SK-N-DZ (cell line): ENCODE measurements at places on chromosomes 7 and 10.

DNA sequence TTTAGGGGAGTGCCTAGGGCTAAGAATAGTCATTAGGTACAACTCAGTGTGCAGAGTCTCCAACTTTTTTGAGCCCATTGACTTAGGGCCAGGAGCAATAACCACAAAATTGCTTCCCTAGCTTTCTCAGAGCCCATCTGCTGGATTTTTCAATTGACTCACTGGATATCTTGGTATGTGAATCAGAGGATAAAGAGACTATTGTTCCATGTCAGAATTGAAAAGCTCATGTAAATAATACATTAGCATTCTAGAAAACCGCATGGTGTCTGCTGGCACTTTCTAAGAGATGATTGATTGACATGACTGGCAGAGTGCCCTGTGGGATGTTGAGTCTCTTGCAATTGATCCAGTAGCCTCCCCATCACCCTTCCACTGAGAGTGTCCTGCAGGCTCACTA, 246.2 kb downstream of the CCDC7 start:
- DNase-seq: no peak

- DNase-seq: peak; percentile 94
Observed at GRCh38 chr7:76294344-76295024, 8.0 kb upstream of the HSPB1 start.

DNA sequence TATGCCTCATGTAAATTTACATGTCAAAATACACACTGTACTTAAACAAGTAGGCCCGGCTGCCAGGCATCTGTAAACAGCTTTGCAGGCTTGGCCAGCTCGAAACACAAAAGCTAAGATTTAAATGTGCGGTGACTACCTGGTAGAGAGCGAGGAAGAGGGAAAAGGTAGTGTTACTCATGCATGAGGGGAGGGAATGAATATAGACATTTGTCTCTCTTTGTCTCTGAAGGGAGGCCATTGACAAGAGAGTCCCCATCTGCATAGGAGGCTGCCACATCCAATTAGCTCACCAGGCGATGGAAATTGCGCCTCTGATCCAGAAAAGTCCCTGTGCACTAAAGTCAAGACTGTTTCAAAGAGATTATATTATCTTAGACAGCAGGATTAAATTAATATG, 535.8 kb downstream of the PTPRN2 start:
- DNase-seq: no peak

GRCh38 chr7:35728412-35729060, 33.6 kb upstream of the HERPUD2 start:
- DNase-seq: peak; percentile 84

DNA sequence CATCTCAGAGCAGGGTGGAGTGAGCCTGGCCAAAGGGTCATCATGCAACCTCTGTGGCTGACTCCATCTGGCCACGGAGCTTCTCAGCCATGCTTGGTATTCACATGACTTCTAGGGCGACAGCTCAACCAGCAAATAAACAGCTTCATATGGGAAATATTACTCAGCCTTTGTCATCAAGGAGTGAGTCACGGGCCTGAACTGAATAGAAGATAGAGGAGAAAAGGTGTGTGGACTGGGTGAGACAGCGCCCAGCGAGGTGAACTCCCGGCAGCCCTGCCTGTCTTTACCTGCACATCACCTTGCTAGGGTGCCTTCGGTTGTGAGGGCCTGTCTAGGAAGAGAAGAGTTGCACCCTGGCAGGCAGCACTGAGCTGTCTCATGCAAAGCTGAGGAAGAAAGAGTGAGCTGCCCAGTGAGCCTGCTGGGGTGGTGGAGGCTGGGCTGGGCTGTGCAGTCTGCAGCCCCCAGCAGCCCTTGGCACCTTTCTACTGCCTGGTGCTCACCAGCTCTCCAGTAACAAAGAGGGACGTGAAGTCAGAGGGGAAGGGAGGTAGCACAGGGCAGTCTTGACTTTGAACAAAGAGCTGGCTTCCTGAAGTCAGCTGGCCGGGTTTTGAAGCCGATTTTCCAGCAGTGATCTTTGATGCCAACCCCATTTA, 114.2 kb downstream of the EGFR start:
- DNase-seq: no peak

DNA sequence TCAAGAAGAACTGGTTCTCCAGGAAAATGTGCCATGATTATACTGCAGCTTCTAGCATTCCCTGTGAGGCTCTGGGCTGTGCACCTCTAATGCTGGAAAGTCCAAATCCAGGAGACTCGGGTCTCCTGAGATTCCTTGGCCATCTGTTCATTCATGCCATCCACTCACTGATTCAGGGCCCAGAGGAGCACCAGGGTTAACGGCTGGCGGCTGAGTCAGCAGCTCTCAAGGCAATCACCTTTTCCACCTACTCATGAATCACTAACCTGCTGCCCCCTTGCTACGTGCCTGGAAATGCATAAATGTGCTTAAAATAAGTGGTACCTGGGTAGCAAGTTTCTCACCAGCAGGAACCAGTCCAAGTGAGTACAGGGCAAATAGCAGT, 132.7 kb downstream of the KCNMA1 start:
- DNase-seq: no peak

DNA sequence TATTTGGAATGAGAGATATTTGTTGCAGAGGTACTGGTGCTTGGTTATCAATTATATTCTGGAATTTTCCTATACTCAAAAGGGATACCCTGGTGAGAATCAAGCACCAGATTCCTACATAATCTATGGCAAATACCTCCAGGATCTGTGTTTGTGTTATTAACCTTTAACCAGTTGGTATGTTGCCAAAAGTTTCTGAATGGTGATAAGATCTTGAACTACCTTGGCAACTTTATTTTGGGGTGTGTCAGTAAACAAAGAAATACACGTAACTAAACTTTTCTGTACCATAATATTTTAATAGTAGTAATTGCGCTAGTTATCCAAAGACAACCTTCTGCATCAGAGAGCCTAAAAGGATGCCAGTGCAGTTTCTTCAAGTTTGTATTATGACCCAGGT, 13.4 kb downstream of the SCIN start:
- DNase-seq: no peak

DNA sequence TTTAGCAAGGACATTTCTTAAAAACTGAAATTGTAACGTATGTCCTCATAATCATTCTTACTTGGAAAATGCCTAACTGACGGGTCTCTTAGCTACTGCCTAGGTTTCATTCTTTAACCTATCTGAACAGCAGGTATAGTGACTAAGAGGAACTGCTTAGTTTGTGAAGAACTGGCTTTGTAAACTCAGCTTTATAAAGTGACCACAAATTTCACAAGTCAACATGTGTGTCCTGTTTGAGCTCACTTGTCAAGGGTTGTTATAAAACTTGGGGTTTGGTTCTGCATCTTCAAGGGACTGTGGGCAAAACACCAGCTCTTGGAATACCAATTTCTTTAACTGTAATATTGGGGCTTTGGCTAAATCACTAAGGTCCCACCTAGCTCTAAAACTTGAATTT, 32.2 kb downstream of the MRPS33 start:
- no peak for DNase-seq

DNA sequence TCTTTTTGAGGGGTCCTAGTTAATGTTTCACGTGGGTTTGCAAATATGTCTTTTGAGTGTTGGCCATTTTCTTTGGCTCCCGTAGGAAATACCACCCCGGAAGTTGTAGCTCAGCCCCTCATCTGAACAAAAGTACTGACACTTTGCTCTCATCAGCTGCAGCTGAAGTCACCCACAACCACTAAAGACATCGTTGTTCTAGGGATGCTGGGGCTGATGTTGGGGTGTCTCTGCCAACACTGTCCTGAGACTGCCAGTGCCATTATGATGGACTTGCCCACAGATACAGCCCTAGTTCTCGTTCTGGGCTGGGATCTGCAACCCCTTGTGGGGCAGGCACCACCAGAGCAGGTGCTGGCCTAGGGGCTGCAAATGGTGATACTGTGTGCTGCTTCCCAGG, 82.6 kb upstream of the ARHGAP21 start:
- no peak for DNase-seq

DNA sequence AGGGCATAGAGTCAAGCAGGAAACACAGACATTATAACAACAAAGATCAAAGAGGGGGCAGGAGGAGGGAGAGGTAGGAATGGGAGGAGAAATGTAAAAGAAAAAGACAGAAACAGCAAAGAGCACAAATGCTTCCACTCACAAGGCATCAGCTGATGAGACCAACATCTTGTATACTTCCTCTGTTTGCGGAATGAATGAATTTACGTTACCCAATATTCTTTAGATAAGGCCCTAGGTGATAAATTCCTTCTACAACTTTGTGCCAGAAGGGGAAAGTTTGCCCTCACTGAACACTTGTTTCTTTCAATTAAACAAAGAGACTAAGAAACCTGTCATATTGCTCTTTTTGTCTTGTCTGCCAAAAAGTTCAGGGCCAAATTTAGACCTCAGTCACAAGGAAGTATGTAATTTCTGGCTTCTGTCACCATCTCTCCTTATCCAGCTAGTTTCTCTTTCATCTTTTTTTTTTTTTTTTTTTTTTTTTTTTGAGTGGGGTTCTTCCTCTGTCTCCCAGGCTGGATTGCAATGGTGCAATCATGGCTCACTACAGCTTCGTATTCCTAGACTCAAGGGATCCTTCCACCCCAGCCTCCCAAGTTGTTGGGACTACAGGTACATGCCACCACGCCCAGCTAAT, 116.4 kb upstream of the NANOS1 start:
- no peak for DNase-seq

DNA sequence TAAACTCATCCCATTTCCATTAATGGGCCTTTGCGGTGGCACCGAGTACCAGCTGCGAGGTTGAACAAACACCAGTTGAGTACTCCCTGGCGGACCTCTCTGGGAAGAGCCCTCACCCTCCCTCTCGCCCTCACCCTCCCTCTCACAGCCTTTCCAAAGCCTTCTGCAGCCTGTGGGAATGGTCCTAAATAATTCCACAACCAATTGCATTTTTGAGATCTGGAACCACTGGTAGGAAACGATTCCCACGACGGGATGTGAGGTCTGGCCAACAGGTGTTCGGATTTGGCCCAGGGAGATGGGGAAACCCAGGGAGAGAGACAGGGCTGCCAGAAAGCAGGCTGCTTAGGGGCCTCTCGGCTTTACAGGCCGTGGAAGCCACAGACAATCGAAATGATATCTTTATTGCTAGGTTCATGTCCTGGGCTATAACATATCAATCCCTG, 5.3 kb downstream of the PTF1A start:
- DNase-seq: no peak

- no peak for DNase-seq
Observed at GRCh38 chr7:30654296-30655090, 27.8 kb downstream of the CRHR2 start.

DNA sequence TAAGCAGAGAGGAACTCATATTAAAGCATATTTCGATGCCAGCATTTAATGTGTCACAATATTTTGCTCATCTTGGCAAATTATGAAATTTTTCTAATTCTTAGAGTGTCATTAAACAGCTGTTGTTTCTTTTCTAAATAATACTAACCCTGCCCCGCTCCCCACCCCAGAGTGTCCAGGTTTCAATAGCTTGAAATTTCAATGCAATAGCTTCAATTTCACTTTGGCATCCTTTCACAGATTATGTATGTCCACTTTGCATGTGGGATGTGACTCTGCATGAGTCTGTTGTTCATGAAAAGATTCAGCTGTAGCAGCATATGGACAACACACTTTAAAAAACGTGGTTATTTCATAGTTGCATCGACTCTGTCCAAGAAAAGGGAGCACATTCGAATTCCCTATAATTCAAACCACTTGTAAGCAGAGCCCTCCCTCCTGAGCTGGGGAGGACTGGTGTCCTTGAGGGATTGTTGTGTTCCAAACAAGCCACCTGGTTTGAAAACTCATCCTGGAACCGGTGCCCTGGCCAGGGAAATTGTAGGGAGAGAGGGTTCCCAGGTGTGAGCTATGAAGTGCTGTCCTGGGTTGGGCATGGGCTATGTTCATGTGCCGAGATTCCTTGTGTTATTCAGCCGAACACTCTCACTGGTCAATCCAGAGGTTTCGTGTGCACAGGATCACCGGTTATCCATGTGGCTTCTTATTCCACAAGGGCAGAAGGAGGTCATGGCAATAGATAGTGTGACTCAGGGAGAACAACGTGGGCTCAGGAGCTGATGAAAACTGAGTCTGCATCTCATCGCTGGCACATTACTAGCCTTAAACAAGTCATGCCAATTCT, 64.6 kb upstream of the CREB5 start:
- DNase-seq: no peak

- DNase-seq: no peak
Observed at GRCh38 chr10:71719042-71719441, 536 bp downstream of the C10orf105 start.

DNA sequence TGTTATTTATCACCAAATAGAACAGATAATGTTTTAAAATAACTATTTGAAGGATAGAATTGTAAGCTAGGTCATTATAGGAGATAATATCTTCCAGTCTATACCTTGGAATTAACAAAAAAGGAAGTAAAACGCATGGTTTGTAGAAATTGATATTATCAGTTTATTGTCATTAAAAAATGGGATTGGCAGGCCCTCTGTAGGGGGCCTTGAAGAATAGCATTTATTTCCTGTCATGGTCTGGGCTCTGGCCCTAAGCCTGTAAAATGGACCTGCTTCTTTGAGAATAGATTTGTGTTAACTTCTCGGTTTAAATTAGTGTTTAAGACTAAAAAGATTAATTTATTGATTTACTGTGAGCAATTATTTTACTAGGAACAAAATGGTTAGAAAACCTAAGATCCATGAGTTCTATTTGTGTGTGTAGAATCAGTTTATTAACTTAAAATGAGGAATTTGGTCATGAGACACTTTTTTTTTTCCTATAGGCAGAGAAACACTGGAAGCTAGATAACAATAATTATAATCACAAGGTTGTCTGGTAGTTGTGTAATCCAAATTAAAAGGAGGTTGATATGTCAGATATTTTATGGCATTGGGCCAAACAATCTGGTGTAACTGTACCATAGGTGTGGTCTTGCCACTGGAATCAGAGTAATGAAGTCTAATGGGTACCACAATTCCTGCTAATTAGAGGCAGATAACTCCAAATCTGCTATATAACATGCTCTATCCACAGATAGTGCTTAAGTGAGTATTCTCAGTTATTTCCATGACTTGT, 197.4 kb upstream of the FOXP2 start:
- DNase-seq: no peak

DNA sequence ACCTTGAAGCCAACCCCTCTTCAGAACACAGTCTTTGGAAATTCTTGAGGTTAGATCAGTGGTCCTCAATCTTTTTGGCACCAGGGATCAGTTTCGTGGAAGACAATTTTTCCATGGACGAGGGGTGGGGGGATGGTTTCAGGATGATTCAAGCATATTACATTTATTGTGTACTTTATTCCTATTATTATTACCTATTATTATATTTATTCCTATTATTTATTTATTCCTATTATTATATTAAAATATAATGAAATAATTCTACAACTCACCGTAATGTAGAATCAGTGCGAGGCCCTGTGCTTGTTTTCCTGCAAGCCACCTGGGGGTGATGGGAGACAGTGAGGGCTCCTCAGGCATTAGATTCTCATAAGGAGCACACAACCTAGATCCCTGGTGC, 17.9 kb downstream of the CAMK1D start:
- DNase-seq: no peak

DNA sequence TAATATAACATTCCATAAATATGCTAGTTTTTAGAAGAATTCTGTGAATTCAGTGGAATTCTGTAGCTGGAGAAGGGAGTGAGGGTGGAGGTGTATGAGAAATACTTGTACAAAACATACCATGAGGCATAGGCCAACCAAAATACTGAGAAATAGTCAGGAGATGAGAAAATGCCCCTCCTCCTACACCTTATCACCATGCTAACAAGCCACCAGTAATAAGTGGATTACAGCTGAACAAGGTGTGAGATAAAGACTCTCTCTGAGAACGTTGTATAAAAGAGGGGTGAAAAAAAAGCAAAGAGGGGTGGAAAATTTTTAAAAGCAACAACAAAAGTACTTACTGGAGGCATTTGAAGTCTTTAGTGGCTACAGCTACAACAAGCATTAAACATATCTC, 90.4 kb upstream of the IGFBP3 start:
- no peak for DNase-seq
